Mesendoderm (in vitro differentiated cells): ENCODE measurements at places on chromosomes 13 and 19.

GRCh38 chr13:105346141-105346775 is 1189.2 kb downstream of the EFNB2 start:
- DNase-seq = no peak

DNA sequence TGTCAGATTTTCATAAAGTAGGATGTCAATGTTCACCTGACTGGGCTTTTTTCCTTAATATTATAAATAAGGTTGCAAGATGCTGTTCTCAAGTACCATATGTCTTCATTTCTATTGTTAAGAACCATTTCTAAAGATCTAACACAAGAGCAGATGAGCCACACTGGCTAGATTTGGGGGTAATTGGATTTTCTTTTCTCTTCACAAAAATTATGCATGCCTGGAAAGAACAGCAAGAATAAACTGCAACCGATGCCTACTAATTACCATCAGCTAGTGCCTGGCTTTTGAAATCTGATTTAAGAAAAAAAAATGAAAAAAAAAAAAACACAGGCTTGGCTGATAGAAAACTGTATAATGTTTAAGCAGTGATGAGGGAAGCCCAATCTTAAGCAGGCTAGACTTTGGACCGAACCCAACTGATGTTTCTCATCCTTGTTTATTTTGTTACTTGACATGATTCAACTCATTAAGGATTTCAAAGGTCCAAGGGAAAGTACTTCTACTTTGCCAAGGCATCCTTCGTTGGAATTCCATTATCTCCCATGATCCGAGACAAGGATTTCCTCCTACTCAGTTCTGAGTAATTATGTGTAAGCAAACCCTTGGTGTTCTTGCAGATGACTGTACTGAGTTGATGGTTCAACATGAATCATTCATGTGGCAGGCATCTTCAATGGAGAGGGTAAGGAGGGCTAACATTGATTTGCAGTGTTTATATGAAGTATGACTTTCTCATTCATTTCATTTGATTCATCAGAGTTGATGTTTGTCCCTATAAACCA is 300.5 kb downstream of the SPRY2 start:
- DNase-seq = no peak

DNA sequence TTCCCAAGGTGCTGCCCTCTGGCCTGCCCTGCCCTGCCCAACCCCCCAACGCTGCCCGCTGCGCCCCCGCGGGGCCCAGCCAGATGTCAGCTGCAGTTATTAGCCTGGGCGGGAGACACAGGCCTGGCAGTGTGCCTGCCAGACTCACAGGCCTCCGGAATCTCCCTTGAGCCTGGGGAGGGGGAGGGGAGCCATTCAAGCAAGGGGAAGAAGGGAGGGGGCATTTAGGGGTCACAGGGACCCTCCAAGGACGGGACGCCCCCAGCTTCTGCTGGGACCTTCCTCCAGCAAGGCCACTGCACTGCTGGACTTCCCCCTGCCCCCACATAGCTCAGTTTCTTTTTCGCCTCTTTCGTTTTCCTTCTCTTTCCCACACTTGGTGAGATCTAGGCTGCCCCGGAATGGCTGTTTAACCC is 2.6 kb upstream of the JUNB start:
- peak; percentile 73 for DNase-seq

GRCh38 chr13:29508876-29509252 is 86.6 kb downstream of the SLC7A1 start:
- no peak for DNase-seq

GRCh38 chr13:72530471-72530870 is 197.0 kb downstream of the MZT1 start:
- DNase-seq = no peak

- no peak for DNase-seq
Observed at GRCh38 chr13:70311191-70311590, 202.9 kb upstream of the KLHL1 start.

GRCh38 chr13:111183087-111183645 is 68.1 kb downstream of the ARHGEF7 start:
- no peak for DNase-seq

GRCh38 chr19:5628919-5629481 is 6.1 kb downstream of the SAFB start:
- DNase-seq = no peak

DNA sequence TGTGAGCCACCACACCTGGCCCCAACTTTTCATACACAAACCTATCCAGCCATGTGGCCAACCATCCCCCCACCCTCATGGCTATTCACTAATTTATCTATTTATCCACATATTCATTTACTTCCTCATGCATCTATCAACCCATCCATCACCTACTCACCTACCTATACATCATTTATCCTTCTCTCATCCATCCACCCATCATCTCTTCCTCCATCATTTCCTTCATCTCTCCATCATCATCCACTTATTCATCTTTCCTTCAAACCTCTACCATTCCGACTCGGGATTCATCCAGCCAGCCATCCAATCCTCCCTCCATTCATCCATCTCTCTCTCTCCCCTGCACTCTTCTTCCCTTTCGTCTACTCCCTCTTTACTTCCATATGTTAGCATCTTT is 54.6 kb downstream of the RYR1 start:
- no peak for DNase-seq

GRCh38 chr13:20492641-20493040 is 33.0 kb downstream of the CRYL1 start:
- peak; percentile 55 for DNase-seq

GRCh38 chr13:86601351-86601750 is 802.1 kb upstream of the SLITRK6 start:
- DNase-seq = no peak

GRCh38 chr19:15159251-15159650 is 41.5 kb downstream of the NOTCH3 start:
- peak; percentile 74 for DNase-seq

DNA sequence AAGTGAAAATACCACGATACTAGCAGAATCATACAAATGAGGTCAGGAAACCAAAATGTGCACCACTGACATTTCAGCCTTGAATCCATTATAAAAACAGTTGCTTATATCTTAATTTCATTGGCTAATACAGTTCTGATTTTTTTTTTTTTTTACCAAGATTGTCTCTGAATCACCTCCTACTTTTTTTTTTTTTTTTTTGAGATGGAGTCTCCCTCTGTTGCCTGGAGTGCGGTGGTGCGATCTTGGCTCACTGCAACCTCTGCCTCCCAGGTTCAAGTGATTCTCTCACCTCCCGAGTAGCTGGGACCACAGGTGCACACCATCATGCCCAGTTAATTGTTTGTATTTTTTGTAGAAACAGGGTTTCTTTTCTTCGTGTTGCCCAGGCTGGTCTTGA is 270.2 kb downstream of the LMO7 start:
- DNase-seq = no peak

- DNase-seq = no peak
Observed at GRCh38 chr19:6690160-6690885, 20.4 kb upstream of the TNFSF14 start.

DNA sequence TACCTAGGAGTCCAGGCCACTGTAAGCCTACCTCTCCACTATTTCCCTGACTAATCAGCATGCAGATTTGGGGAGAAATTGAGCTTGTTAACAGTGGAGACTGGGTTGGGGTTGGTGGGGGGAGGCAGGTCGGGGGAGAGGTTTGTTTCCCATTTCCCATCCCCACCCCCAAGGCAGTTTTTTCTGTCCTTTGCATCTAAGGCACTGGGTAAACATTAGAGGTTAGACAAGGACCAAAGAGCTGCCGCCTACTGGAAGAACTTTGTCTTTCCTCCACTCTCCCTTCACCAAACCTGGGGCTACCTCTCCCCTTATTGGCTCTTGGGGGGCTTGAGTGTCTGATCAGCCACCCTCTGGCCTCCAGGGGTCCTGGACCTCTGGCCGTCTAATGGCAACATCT is 953 bp downstream of the KCNN4 start:
- no peak for DNase-seq

GRCh38 chr19:32650671-32651070 is 24.3 kb downstream of the ANKRD27 start:
- no peak for DNase-seq

GRCh38 chr13:39406688-39407087 is 196.3 kb downstream of the LHFPL6 start:
- DNase-seq = peak; percentile 63

GRCh38 chr13:66574606-66575005 is 655.5 kb downstream of the PCDH9 start:
- no peak for DNase-seq

GRCh38 chr19:7781157-7781556 is 18.1 kb downstream of the CLEC4M start:
- DNase-seq = no peak

- DNase-seq = peak; percentile 54
Observed at GRCh38 chr19:4583961-4584669, 24.6 kb upstream of the SEMA6B start.

- DNase-seq = peak; percentile 51
Observed at GRCh38 chr13:98888222-98888889, 89.5 kb downstream of the DOCK9 start.

- peak; percentile 51 for DNase-seq
Observed at GRCh38 chr19:3162418-3163229, 15.9 kb upstream of the S1PR4 start.

DNA sequence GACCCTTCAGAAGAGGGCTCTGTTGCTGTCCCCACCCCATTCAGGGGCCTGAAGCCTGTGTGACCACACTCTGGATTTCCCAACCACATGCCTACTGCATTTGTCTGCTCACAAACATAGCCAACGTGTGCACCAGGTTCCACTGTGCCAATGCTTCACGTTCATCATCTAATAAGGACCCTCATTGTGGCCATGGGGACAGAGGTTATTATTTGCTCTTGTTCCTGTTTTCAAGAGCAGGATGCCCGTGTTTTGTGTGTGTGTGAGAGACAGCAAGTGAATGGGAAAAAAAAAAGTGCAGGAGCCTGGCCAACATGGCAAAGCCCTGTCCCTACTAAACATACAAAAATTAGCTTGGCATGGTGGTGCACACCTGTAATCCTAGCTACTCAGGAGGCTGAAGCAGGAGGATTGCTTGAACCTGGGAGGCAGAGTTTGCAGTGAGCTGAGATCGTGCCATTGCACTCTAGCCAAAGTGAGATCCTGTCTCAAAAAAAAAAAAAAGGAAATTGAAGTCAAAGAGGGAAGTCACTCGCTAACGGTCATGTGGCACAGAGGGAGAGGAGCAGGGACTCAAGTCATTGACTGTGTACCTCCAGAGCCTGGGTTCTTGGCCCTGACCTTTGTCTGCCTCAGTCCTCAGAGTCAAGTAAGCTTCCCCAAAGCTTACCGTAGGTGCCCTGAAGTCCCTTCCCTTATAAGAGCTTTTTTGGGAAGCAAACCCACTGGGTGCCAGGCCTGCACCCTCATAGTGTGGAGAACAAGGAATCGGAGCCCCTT is 6.9 kb downstream of the B3GNT8 start:
- DNase-seq = no peak

DNA sequence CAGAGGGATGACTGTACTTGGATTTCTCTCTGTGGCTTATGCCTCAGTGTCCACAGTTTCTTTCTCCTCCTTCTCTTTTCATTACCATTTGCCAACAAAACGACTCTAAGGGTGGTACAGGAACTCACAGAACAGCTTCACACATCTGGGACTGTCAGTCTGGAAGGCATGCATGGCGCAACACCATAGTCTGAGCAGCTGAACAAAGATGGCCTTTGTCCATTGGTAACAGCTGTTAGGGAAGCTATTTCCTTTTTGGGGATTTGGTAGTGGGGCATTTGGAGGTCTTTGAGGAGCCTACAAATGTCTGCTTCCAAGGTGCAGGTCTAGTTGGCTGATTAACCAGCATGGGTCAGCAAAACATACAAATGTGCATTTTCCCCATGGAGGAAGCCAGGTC is 81.4 kb upstream of the PCDH8 start:
- DNase-seq = no peak

DNA sequence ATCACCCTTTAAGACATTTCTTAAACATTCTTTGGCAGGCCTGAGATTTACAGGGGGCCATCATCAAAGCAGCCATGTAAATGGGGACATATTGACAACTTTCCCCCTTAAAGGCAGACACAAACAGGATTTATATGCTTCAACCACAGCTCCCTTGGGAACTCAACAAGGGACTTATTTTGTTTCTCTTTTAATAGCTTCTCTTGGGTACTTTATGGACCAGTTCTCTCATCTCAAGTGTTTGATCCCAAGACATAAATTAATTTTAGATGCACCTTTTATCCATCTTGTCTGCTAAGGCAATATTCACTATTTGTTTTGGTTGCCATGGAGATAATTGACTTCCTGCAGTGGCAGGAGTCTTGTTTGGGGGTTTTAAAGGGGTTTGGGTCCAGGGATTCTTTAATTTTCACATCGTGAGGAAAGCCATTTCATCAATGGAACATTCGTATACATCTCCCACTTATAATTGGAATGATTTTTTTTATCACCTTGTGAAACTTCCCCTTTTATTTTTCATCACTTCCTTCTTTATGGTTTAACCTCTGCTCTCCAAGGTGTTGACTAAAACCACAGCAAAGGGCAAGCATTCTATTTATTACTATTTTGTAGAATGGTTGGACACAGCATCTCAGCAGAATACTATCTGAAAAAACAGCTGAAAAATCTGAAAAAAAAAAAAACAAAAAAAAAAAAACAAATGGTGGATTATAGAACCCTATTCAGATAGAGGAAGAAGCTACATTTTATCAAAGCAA is 726.0 kb downstream of the DIAPH3 start:
- DNase-seq = no peak

- no peak for DNase-seq
Observed at GRCh38 chr19:49850221-49850486, 805 bp upstream of the PTOV1 start.

DNA sequence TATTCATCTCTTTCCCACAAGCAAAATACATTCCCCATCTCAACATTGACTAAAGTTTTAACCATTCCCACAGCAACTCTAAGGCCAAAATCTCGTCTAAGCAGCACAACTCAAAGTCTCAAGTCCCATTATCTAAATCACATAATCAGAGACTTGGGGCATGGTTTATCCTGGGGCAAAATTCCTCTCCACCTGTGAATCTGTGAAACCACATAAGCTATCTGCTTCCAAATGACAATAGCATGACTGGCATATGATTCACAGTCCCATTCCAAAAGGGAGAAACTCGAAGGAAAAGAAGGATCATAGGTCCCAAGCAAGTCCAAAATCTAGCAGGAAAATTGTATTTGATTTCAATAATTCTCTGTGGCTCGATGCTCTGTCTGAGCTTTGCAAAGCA is 73.0 kb downstream of the ANKRD10 start:
- DNase-seq = peak; percentile 56

DNA sequence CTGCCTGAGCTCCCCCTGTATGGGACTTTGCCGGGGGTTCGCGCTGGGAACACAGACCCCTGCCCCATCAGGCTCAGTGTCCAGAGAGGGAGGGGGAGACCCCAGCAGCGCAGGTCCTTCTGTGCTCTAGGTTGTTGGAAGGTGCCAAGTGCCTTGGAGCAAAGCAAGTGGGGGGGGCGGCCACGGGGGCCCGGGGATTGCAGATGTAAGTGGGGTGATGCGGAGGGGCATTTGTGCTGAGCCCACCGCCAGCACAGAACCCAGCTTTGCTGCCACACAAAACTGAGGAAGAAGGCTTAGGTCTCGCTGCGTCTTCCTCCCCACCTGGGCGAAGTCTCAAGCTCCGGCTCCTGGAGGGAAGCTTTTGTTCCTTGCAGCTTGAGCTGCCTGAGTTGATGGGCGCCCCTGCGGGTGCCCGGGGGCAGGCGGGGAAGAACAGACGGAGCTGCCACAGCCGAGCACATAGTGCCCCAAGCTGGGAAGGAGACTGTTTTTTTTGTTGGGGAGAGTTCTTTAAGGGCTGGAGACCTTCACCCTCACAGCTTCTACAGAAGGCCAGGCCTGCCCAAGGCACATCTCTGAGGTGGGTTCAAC is 1.5 kb upstream of the NTN5 start:
- DNase-seq = no peak

- peak; percentile 53 for DNase-seq
Observed at GRCh38 chr19:30719189-30719998, 347.2 kb downstream of the ZNF536 start.
